ENCODE measurements at places on chromosomes 16 and 17.

DNA sequence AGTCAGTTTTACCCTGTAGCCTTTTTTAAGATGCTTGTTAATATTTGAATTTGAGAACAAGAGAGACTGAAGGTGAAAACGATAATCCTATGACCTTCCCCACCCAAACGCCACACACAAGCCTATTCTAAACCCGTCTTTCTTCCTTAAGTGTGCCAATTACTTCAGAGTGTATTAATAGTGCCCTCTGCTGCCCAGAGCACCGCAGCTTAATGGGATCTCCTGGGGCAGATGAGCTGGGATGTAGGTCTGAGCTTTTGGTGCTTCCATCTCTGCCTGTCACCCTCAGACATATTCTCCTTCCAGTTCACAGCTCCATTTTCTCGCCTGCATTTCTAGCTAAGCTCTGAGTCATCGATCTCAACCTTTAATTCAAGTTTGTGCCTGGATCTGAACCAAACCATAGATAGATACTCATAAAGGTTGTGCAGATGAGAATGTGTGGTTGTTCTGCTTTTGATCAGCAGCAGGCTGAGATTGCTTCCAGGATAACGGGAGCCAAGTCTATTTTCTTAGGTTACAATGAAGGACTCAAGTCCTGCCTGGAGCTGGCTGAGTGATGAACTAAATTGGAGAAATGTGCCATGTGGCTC is 46.4 kb upstream of the CDH13 start:
- DNase-seq = no peak

DNA sequence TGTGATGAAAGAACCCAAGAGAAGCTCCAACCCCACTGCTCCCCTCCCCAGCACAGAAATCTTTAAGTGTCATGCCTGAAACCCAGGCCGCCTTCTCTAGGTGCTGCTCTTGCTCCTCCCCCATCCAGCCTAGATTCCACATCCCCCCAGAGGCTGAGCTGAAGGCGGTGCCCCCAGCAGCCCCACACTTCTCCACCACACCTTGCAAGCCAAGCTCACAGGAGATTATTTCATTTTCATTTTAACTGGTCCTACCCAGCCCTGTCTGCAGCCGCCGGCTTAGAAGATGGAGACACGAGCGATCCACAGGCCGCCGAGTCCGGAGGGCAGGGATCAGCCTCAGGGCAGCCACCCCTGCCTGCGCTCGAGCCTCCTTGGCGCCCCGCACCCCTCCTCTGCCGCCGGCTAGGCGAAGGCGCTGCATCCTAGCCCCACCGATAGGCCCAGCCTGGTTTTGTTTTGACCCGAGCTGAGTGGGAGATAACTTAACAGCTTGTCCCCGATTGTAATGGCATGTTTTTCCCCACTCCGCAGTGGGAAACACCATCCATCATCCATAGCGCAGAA is 125.3 kb downstream of the RBFOX3 start:
- no peak for DNase-seq

GRCh38 chr16:12942861-12943260 is 41.5 kb downstream of the SHISA9 start:
- DNase-seq = no peak

GRCh38 chr16:77457046-77457445 is 22.2 kb upstream of the ADAMTS18 start:
- no peak for DNase-seq

GRCh38 chr17:59332749-59333377 is 1.4 kb downstream of the YPEL2 start:
- no peak for DNase-seq

Data from cardiac septum (tissue), 1 donor.